ENCODE measurements at places on chromosomes 12 and 14.

- DNase-seq: no peak
These were observed 17.3 kb upstream of the RIN3 start for GRCh38 chr14:92496191-92496857.

DNA sequence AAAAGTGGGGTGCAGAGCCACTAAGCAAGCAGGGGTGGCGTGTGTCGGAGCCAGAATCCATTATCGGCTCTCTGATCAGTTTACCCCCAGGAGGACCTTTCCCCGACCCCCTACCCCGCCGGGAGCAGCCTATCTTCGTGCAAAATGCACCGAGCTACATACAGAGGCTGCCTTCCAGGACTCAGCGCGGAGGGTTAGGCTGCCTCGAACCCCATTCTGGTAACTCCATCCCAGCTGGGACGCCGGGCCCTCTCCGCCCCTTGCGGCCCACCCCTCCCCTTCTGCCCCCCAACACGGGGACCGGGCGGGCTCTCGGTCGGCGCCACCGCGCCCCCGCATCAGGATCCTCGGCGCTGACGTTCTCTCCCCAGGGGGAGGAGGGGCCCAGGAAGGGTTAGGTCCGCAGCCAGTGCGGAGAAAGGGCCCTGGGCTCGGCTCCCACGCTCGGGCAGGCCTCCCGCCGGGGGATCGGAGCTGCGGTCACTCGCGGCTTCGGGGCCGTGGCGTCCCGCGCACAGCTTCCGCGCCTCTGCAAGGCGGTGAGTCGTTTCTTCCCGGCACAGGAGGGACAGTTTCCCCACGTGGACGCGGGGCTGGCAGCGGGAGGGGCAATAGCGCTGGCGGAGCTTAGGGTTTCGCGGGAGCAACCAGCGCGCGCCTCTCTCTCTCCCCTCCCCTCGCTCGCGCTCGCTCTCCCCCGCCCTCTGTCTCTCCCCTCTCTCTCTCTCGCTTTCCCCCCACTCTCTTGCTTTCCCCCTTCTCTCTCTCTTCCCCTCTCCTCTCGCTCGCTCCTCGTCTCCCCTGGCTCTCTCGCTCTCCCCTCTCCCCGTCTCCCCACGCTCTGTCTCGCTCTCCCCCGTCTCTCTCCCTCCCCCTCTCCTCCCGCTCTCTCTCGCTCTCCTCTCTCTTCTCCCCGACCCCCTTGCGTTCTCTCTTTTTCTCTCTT lies 12.5 kb upstream of the MAP3K9 start:
- DNase-seq: peak; percentile 30

DNA sequence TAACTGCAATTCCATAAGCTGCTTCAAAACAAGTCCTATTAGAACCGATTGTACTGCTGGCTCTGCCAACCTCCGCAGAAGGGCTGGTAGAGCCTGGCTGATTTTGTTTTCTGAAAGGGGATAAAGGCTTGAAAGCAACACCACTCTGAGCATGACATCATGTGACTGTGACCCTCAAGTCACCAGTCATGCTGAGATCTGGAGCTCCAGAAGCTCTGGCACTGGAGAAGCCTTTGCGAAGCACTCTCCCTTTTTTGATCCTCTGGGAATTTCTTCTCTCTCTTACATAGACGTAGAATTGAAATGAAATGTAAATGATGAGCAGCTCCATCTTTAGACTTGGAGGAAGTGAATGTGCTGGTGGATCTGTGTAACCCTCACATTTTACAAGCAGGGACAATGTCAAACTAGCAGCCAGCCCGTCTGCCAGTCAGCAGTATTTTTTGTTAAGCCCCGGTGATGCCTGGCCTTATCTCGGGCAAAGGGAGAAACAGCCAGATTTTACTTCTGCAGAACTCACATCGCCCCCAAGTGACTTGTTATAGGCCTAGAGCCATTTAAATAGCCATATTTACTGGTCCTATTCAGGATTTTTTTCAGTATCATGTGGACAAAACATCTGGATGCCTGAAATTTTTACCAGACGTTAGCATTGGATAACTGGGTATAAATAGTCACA lies 112.1 kb upstream of the NPAS3 start:
- peak; percentile 49 for DNase-seq

GRCh38 chr14:44961151-44961553 lies 595 bp downstream of the KLHL28 start:
- peak; percentile 66 for DNase-seq

- no peak for DNase-seq
These were observed 39.8 kb downstream of the BAZ1A start for GRCh38 chr14:34835312-34835711.

- no peak for DNase-seq
These were observed 20.1 kb downstream of the TM7SF3 start for GRCh38 chr12:26994109-26994508.

DNA sequence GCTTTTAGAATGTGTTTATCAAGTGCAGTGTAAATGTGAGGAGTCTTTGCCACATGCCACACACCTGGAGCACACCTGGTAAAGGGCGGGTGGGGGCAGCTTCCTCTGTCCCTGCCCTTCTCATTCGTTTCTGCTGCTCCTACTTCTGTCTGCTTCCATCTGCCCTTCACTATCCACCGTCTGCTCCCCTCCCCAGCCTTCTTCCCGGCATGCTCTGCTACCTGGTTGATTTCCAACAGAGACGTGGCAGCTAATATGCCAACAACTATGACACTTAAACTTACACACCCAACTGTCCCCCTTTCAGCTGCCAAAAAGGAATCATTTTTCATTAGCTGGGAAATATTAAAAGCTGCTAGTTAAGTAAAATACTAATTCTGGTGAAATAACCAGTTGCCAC lies 9.1 kb upstream of the CARMIL3 start:
- peak; percentile 9 for DNase-seq

GRCh38 chr14:24798911-24799462 lies 165.0 kb upstream of the GZMB start:
- no peak for DNase-seq

GRCh38 chr14:104262515-104263514 lies 124.4 kb downstream of the KIF26A start:
- DNase-seq: no peak

GRCh38 chr14:68719634-68720384 lies 73.1 kb downstream of the ZFP36L1 start:
- no peak for DNase-seq

- no peak for DNase-seq
These were observed at the start of gene REC8 for GRCh38 chr14:24171422-24172260. TSS of gene REC8 (plus strand) at chr14:24172080. CDS start at chr14:24172553, 473 bp downstream.

DNA sequence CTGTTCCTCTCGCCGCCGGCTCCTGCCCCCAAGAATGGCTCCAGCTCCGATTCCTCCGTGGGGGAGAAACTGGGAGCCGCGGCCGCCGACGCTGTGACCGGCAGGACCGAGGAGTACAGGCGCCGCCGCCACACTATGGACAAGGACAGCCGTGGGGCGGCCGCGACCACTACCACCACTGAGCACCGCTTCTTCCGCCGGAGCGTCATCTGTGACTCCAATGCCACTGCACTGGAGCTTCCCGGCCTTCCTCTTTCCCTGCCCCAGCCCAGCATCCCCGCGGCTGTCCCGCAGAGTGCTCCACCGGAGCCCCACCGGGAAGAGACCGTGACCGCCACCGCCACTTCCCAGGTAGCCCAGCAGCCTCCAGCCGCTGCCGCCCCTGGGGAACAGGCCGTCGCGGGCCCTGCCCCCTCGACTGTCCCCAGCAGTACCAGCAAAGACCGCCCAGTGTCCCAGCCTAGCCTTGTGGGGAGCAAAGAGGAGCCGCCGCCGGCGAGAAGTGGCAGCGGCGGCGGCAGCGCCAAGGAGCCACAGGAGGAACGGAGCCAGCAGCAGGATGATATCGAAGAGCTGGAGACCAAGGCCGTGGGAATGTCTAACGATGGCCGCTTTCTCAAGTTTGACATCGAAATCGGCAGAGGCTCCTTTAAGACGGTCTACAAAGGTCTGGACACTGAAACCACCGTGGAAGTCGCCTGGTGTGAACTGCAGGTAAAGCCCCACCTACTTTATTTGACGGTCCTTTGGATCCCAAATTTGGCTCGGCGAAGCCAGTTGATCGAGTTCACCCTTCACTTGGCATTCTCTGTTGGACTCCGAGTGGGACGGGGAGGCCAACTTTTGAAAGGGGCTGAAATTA lies 1.5 kb downstream of the WNK1 start:
- peak; percentile 32 for DNase-seq

DNA sequence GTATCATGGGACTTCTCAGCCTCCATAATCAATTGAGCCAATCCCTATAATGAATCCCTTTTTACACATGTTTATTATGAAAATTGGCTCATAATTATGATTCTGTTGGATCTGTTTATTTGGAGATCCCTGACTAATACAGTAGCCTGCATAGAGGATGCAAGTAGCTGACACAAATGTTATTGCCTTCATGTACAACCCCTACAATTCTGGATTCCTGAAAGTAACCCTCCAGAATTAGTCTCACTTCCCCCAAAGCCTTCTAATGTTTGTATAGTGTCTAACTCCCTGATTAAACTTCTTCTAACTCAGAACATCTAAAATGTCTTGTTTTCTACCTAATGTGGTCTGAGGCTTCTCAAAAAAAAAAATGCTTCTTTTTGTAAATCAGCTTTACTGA lies 6.6 kb upstream of the SMIM10L1 start:
- no peak for DNase-seq

DNA sequence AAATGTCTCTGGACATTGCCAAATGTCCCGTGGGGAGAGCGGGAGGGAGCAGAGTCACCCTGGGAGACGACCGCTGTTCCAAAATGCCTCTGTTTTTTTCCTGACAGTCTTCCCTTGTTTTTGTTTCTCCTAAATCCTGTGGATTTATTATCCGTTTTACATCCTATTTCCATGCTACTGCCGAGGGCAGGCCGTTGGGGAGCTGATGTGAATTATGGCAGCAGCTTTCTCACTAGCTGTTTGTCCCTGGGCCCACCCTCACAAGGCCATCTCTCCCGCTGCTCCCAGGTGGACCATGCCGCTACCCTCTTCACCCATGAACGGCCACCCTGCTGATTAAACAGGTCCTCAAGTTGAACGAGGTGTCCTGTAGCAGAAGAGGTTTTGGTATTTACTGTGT lies 55.2 kb downstream of the FBXL14 start:
- no peak for DNase-seq

- DNase-seq: peak; percentile 49
These were observed 15.5 kb downstream of the MANSC1 start for GRCh38 chr12:12334367-12335040.

DNA sequence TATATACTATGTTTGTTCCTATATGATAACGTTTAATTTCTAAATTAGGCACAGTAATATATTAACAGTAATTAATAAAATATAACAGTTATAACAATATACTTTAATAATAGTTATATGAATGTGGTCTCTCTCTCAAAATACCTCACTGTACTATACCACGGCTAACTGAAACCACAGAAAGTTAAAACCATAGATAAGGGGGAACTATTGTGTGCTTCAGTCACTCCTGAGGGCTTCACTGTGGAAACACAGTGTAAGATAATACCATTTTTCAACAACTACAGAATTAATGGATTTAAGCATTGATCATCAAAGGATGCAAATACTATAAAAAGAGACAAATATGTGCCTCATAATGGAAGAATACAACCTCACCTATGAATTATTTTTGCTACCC lies 266.4 kb upstream of the RGS6 start:
- peak; percentile 33 for DNase-seq

DNA sequence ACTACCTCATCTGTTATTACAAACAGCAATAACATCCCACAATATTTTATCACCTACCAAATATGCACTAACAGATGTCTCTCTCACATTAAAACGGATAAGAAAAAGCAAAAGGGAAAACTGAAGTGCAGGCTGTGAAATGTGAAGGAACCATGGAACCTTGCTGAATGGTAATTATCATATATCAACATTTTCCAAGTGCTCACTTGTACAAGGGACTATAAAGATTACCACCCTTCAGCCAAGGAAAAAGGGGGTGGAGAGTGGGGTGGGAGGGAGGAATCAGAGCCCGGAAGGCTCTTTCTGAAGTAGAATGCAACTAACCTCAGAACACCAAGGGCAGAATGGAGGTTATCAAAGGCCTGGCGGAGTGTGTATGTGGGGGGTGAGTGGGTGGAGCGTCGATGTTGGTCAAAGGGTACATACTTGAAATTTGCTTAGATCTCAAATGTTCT lies 1.2 kb downstream of the SNX6 start:
- DNase-seq: no peak

DNA sequence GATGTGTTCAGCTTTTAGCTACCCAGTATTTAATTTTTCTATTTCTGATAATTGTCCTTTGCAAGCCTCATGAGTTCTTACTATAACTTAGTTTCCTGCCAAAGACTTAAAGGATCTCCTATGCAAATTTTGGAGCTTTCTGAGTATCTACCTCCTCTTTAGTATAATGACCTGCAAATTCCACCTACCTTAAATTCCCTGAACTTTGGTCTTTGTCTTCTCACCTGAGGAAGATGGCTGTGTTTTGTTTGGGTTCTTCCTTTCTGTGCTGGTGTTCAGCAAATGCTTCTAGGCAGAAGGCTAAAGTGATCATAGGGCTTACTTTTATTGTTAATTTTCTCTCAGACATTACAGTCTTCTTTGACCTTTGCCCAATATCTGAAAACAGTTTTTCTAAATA lies 142.8 kb downstream of the FUT8 start:
- no peak for DNase-seq

GRCh38 chr14:68624541-68625220 lies 168.2 kb downstream of the ZFP36L1 start:
- DNase-seq: no peak

GRCh38 chr12:116215023-116215422 lies 62.5 kb downstream of the MED13L start:
- no peak for DNase-seq

DNA sequence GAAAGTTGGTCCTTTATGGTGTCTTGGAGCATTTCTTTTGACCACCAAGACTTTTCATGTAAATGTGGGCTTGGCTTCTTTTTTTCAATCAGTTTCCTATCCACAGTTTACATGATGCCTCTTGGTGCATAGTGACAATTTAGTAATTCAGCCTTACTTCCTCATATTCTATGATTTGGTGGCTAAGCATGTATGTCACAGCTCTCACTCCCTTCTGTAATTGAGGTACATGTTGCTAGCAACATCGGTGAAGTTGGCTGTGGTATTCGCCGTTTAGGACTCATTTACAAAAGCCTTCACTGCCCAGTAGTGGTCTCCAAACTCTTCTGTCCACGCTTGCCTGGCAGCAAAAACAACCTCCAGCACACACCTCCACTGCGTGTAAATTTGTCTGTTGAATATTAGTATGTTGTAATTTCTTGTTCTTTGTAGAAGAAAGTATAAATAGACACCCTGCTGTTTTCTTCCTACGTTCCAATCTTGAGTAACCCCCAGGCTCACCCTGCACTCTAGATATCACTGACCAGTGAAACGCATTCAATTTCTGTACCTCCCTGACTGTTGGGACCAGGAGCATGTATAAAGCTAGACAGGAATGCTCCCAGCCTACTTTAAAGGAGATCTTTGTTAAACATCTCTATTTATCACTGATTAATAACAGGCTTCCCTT lies 90.4 kb downstream of the PPP2R5C start:
- no peak for DNase-seq

GRCh38 chr12:70876952-70877351 lies 43.6 kb downstream of the PTPRR start:
- peak; percentile 74 for DNase-seq

- no peak for DNase-seq
These were observed 492.9 kb upstream of the TBX3 start for GRCh38 chr12:115176741-115177400.
